NCI-H2107 (cell line): ENCODE measurements at places on chromosomes 7 and 10.

DNA sequence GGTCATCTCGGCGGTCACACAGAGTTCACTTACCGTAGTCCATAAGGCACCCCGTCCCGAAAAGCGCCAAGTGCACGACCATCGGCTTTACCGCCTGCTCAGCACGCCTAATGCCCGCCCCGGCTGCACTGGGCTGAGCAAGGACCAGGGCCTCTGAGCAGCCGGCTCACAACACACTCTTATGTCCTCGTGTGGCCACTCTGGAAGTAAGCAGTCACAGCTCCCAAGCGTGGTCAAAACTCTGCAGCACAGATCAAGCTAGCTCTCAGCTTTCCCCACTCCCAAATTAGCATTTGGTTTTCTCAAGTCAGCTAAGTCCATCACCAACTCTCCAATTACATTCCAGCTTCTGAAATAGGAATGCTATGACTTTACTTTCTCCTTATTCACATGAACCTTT is 57.7 kb downstream of the MAD1L1 start:
- DNase-seq, result no peak

GRCh38 chr10:102752934-102753664 is 9.4 kb downstream of the WBP1L start:
- no peak for DNase-seq

- no peak for DNase-seq
These were observed 190.2 kb downstream of the TNS3 start for GRCh38 chr7:47391726-47392125.

DNA sequence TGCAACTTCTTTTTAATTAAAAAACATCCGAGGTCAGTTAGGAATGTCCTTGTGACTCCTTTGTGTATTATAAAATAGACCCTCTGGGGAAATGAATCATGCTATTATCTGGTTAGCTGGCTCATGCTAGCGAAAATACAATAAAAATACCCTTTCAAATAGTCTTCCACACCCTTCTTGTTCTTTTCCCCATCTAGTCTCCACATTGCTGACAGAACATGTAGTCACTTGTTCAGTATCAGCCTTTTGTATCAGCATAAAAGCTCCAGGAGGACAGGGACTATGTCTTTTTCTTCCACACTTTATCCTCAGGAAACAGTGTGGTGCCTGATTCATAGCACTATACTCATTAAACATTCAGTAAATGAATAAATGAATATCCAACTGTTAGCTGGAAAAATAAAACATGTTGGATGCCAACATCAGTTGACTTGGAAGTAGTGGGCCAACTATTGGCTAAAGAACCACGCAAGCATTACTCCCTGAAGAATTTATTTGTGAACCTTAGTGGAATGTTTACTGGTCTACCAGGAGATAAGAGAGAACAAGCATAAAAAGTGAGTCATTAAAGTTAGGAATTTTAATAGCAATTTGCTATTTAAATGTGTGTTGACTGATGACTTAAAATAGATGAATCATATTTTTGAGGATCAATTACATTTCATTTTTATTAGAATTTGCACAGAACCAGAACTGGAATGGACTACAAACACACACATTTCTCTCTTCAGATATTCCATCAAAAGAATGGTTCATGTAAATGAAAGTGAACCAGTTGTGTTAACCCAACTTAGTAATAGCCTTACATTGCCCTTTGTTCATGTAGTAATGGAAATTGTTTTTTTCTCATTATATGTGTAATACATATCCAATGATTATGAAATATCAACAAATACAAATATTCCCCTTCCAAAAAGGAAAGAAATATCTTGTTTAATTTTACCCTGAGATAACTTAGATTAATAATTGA is 129.6 kb downstream of the DKK1 start:
- DNase-seq, result no peak

GRCh38 chr10:4678951-4679671 is 146.9 kb upstream of the AKR1E2 start:
- DNase-seq, result no peak

GRCh38 chr7:159026271-159027055 is 118.2 kb downstream of the VIPR2 start:
- DNase-seq, result no peak

- DNase-seq, result no peak
These were observed 186.7 kb upstream of the PLXDC2 start for GRCh38 chr10:19629567-19629966.

DNA sequence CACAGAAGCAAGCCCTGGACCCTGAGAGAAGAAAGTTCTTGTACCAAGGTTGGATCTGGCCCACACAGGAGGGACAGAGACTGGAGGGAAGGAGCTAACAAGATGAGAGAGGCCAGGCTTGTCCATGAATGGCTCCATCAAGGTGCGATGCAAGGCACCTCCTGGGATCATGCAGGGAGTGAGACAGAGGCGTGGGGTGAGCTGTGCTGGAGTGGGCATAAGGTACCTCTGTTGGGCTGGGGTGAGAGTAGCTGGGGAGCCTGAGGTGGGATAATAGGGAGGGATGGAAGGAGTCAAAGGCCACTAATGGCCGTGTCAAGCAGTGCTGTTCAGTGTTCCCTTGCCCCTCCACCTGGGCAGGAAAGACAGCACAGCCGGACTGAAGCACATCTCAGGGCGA is 9.9 kb downstream of the TMEM72 start:
- DNase-seq, result no peak

DNA sequence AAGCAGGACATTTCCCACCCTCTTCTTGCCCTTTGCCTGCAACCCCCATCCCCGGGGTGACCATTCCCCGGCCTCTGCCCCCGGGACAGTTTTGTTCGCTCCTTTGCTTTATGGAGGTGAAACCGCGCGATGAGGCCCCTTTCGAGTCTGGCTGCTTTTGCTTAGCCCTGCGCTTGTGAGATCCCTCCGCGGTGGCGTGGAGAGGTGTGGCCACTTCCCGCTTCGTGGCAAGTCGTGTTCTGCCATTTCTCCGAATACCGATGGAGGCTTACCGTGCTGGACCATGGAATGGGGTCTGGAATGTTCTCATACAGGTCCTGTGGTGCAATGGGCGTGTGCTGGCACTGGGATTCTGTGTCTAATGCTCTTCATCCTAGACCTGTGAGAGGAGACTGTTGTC is 106.7 kb downstream of the LHPP start:
- no peak for DNase-seq

DNA sequence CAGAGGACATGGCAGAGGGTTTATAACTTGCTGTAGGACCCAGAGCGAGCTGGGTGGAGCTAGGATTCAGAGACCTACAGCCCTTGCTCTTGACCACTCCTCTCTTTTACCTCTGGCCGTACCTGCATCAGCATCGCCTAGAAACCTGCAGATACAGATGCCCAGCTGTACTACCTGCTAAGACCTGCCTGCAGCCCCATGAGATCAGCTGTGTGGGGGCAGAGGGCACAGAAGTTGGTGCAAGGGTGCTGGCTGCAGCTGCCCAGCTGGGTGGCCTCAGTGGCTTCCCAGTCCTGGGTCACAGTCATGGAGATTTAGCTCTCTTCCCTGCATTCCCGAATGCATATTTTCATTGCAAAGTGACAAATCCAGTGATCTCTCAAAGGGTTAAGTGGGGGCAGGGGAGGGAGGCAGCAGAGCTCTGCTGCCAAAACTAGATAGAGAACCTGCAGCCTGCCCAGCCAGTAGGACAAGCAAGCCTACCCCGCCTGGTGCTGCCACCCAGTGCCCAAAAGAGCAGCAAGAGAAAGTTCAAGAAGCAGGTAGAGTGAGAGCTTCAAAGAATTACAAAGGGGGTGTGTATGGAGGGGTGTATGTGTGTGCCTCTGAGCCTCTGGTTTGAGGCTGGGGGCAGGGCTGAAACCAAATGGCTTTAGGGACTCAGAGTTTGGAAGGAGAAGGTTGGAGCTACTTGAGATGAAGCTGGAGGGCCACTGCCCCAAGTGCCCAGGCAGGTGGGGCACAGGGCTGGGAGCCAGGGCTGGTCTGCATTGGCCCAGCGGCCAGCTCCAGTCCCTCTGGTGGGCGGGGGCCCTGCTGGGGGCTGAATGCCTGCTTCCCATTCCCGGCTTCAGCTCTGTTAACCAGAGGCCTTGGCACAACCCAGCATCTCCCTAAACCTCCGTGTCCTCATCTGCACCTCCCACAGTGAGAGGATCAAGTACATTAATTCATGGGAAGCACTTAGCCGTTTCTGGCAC is 6.9 kb downstream of the FAM241B start:
- DNase-seq, result no peak

DNA sequence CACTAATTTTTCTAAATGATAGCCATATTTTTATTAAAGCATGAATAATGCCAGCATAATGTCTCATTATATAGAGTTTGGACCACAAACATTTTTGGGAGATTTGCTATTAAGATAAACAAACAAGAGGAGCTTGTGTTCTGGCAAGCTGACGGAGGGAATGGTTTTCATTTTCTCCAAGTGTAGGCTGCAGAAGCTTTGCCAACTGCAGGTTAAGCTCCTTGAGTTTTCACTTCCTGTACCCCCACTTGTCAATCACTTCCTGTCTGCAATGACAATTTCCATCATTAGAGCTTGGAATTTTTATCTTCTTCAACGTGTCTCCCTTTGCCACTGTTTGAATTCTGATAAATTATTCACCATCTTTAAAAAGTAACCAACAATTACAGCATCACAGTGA is 13.4 kb downstream of the EBF3 start:
- no peak for DNase-seq

GRCh38 chr7:23332193-23332592 is 33.1 kb downstream of the MALSU1 start:
- no peak for DNase-seq

- no peak for DNase-seq
These were observed 335 bp upstream of the CHCHD1 start for GRCh38 chr10:73781548-73781878.

DNA sequence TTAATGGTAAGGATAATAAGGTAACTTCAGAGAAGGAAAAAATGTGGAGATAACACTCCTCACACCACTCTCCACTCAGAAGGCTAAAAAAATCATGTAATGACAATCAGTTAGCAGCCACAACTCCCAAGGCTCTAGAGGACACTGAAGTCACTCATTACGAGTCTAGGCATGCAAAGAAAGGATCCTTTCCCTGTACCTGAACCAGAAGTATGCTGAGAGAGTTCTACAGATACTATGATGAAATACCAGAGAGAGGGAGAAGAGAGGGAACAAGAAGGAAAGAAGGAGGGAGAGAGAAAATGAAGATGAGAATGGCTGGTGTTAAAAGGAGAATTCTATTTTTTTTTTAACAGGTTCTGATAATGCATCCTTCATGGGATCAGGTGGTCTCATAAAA is 224.3 kb upstream of the PLXNA4 start:
- no peak for DNase-seq

- no peak for DNase-seq
These were observed 25.0 kb upstream of the TAX1BP1 start for GRCh38 chr7:27714831-27715444.

DNA sequence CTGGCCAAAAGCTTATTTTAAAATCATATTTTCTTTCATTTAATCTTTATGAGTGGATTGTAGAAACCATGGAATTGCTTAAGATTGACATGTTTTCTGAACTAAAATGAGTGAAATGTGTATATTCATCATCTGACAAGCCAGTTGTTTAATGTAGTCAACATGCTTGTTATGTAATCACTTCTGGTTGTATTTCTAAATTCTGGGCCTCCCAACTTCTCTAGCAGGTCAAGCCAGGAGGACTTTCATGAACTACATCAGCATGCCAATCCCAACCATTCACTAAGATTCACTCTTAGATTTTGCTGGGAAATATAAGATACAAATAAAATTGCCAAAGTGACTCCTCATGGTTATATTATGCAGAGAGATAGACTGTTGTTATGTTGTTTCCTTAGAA is 21.1 kb upstream of the MAP3K8 start:
- DNase-seq, result no peak
